ENCODE measurements at places on chromosomes 11 and 22. TPM values are rescaled to one million over a fixed set of nuclear protein-coding genes. Genes with fewer than 3 reads are reported as not detected.

HORMAD2 gene
- polyA plus RNA-seq: 0.06 TPM

APOBEC3A gene
- polyA plus RNA-seq: not detected

PRG2 gene
- 0.28 TPM for polyA plus RNA-seq

- DNase-seq: no peak
Observed at GRCh38 chr11:129530154-129530895, 154.7 kb downstream of the BARX2 start.

GRCh38 chr11:1129611-1130160 lies 28.1 kb upstream of the MUC5AC start:
- DNase-seq: no peak

DNA sequence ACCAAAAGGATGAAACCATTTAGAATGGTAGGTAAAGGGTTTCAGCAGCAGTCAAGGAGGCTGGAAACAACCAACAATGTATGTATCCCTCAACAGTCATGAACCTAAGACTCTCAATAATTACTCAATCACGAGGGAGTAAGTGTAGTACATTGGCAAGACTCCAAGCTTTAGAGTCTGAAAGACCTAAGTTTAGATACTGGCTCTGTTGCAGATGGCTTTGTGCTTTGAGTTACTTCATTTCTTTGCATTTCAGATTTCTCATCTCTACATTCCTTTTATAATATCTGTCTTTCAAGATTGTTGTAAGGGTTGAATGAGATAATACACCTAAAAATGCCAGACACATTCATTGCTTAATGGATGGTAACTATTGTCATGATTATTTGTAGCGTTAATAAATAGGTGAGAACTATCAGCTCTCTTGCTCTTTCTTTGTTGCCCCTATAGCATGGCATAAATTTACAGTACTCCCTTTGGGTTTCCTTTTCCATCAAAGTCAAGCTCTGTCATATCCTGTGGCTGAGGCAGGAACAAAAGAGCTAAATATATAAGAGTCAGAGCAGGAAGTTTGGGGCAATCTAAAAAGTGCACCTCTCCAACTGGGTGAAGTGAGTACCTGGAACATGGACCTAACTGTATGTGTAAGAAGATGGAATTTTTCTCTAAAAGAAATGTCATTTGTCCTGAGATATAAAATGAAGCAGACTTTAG lies 228.2 kb upstream of the ZC3H12C start:
- no peak for DNase-seq

DNA sequence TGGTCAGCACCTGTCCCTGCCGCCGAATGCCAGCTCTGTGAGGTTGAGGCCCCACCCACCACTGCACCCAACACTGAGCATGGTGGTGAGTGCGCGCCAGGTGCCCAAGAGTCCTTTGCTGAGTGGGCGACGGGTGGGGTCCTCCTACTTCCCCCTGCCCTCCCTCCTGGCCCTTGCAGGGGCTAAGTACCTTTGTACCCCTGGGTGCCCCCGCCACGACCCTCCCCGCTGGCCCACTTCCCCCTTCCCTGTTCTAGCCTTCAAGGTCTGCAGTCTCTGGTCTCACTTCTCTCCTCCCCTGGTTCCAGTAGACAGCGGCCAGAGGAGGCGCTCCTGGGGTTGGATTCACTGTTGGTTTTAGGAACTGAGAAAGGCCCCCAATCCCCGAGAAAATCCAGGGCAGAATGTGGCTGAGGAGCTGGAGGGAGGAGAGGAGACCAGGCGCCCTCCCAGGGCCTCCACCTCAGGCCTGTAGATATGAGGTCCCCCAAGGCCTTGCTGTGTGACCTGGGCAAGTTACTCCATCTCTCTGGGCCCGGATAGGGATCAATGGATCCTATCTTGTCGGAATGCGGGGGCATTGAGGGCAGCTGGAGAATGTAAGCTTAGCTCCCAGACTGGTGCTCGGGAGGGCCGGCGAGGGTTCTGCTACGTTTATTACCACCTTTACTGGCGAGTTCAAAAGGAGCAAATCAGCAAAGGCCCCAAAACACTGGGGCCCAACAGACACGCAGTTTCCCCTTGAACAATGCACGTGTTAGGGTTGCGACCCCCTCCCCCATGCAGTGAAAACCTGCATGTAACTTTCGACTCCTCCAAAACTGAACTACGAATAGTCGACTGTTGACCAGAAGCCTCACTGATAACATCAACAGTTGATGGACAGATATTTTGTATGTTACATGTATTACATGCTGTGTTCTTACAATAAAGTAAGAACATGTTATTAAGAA lies 31.9 kb upstream of the SMIM38 start:
- DNase-seq: no peak

GRCh38 chr11:100851147-100851546 lies 164.1 kb downstream of the ARHGAP42 start:
- no peak for DNase-seq

DNA sequence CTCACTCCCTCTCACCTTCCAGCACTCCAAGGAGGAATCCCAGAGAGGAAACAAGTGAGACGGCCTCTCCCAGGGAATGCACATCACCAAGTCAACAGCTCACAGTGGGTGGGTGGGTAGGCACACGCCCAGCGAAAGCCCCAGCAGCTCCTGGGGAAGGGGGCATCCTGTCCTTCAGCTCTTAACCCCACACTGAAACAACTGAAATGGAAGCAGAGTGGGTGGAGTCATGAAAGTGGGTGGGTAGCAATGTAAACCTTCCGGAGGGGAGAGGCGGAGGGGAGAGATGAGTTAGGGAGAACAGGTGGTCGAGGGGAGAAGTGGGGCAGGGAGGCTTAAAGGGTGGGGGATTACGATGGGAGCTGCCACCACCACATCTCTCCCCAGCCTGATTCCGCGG lies 5.4 kb downstream of the MCHR1 start:
- DNase-seq: no peak
